ENCODE measurements at places on chromosomes 5 and 9. TPM values are rescaled to one million over a fixed set of nuclear protein-coding genes. Genes with fewer than 3 reads are reported as not detected.

The TMEM232 gene
- total RNA-seq: not detected

The TOR4A gene
- total RNA-seq: 38.3 TPM

The SLC27A6 gene
- 0.43 TPM for total RNA-seq

The FAM221B gene
- not detected for total RNA-seq

The LRRC70 gene
- total RNA-seq: 11.8 TPM

Measured in ascending aorta (tissue), 2 donors.